ENCODE measurements at places on chromosomes 7 and 10. TPM values are rescaled to one million over a fixed set of nuclear protein-coding genes. Genes with fewer than 3 reads are reported as not detected.

DNA sequence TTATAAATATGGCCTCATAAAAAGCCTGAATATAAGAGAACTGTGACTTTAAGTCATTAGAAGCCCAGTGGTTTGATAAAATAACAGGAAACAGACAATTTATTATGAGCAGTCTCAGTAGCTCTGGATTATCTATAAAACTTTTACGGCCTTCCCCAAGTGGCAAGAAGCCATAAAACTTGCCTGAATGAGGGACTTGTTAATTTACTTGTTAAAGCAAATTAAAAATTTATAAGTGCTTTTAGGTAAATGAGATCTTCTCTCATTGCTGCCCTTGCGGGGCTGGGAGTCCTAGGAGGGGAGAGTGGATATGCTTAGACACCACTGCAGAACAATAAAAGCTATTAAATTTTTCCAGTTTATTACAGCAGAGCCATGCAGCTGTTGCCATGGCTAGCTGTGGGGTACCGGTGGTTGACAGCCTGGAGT, 499.9 kb downstream of the AUTS2 start:
- no peak for DNase-seq

DNA sequence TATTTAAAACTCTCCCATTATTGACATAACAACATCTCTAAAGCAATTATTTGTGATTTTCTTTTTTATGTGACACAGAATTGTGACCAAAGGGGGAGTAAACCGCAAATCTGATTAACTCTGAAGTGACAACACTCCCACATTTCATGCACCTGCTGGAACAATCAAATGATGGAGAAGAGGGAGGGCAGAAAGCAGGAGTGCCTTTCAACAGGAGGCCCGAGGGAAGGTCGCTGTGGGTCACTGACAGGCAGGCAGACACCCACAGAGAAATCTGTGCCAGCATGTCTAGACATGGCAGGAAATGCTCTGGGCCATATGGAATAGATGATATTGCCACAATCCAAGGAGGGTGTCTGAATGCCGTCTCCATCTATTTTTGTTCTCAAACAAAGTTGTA, 247.3 kb downstream of the DOCK4 start:
- DNase-seq: no peak

SPDYE6 gene
- total RNA-seq: not detected

ZPBP gene
- total RNA-seq: not detected

CPVL gene
- 7.8 TPM for total RNA-seq

ANKRD7 gene
- total RNA-seq: 6.7 TPM
